ENCODE measurements at places on chromosomes 5 and 9.

DNA sequence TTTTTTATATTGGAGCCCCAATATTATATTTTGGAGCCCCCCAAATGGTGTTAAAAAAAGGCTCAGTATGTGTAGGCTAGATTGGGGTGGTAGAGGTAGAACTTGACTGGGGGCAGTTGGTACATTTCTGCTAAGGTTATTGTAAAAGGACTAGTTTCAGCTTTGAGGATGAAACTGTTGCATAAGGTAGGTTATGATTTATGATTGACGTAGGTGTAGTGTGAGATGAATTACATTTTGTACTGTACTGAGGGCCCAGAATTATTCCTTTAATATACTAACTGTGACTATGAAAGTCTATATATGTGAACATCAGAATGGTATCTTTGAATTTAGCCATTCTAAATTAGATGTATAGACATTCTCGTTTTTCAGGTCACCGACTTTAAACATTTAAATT lies 3.6 kb downstream of the RIC1 start:
- no peak for DNase-seq

DNA sequence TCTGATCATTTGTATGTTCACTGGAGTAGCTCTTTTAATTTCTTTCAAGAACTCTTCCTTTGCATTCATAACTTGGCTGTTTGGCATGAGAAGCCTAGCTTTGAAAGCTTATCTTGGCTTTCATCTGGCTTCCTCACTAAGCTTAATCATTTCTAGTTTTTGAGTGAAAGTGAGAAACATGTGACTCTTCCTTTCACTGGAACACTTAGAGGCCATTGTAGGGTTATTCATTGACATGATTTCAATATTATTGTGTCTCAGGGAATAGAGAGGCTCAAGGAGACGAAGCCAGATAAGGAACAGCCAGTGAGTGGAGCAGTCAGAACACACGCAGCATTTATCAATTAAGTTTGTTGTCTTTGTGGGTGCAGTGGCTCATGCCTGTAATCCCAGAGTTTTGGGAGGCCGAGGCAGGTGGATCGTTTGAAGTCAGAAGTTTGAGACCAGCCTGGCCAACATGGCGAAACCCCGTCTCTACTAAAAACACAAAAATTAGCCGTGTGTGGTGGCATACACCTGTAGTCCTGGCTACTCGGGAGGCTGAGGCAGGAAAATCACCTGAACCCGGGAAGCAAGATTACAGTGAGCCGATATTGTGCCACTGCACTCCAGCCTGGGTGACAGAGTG lies 98.3 kb downstream of the UGCG start:
- DNase-seq: no peak

- no peak for DNase-seq
These were observed 50.1 kb upstream of the BASP1 start for GRCh38 chr5:17167171-17167891.

DNA sequence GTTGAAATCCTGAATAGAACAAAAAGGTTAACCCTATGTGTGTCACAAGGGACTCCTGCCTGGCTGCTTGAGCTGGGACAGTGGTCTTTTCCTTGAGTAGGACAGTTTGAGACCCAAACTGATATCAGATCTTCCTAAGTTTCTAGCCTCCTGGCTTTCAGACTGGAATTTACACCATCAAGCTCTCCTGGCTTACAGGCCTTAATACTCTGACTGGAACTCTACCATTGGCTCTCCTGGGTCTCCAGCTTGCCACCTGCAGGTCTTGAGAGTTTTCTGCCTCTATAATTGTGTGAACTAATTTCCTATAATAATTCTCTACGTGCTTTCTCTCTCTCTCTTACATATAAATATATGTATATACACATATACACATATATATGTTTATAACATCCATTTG lies 112.5 kb downstream of the PRR16 start:
- no peak for DNase-seq

- no peak for DNase-seq
These were observed 23.2 kb downstream of the RAD23B start for GRCh38 chr9:107306308-107306707.

DNA sequence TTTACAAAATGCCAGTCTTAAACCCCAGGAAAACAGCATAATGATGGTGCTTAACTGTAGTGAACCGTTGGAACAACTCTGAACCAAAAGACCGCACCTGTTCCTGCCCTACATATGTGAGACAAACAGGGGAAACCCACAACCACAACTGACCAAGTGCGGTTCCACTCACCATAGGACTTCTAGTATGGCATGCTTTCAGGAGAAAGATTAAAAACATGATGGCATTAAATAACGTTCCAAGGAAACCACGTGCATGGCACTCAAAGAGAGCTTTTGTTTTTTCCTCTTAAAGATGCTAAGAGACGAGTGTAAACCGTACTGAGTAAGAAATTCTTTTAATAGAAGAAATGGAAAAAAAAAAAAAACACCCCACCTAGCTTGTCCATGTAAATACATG lies 119.8 kb downstream of the SSBP2 start:
- DNase-seq: no peak

DNA sequence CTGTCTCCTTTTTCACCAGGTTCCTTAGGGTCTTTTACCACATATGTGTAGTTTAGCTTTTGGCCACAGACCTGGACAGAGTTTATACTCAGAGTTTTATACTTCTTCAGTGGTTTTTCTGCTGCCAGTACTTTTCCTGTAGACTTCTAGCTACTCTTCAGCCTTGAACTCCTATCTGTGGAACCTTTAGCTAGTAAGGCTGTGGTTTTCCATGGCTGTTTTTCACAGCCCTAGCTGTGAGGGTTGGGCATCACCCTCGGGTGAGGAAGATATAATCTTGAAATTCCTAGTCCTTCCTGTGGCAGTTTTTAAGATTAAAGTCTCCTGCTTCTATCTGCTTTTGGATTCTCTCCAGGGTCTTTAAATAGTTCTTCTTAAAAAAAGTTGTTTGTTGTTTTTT lies 109.1 kb downstream of the FGF1 start:
- DNase-seq: no peak

DNA sequence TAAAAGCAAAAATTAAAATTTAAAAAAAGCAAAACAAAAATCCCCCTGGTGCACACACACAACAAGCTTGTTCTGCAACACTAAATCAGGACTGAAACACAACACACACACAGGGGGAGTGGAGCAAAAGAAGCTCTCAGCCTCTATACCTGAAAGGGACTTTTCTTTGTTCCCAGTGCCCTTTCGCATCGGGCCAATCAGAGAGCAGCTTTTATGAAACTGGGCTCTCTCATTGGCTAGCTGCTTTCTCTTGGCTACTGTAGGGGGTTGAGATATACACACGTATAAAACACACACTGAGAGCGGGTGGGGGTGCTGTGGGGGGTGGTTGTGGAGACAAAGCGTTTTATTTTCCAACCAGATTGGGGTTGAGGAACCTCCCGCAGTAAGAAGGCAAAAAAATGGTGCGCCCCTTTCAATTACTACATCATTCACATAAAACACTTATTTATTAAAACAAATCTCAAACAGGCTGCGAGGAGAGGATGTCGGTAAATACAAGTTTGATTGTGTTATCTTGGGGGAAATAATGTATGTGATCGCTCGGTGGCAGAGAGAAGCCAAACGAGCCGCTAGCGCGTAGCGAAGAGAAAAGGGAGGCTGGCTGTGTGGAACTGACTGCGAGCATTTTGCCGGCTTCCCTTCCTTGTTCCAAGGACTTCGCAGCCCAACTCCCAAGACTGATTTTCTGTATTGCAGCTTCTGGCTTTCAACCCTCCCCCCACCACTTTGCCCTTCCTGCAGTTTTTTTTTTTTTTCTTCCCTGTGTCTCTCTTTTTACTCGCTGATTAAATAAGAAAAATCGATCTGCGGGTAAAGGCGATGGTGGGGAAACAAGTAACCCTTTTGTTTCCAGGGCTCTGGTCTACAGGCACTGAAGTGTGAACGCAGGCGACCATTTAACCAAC lies 2.5 kb upstream of the ZNF608 start:
- DNase-seq: no peak

GRCh38 chr5:119367502-119368237 lies 11.9 kb downstream of the TNFAIP8 start:
- no peak for DNase-seq

DNA sequence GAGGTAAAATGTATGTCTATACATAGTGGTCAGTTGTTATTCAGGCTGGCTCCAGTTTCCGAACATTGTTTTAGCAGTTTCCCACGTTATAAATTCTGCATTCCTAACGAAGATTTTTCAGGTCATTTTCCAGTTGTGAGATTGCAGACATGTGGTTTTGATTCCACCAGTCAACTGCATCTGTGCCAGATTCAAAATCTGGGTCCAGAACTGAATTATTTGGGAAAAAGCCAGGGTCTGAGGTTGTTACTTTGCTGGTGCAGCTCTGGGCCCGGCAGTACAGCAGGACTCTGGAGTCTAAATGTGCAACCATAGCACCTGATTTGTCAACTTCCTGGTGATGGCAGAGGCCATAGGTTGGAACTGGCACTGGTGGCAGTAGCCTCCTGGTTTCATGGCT lies 105.7 kb upstream of the MEGF10 start:
- no peak for DNase-seq

DNA sequence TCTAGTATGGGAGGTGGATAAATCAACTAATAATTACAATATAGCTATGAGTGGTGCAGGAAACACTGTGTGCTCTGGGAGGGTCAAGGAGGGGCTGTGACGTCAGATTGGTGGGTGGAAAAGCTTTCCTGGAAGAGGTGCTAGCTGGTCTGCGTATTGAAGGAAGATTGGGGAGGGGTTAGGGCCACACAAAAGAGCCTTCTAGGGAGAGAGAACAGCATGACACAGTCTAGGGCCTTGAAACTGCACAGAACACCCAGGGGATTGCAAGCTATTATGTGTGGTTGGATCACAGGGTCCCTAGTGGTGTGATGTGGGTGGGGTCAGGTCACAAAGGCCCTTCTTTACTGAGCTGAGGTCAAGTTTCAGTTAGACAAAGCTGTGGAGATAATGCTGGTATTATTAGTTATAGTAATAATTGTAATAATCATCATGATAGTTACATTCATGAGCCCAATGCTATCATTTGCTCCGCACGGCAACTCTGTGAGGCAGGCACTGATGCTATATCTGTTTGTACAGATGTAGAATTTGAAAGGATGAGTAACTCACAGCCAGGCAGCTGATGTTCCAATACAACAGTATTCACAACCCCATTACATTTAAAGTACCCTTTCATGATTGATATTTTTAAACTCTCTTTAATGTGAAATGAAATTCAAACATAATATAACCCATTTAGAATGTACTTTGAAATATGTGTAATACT lies 197.4 kb upstream of the IL12B start:
- no peak for DNase-seq

DNA sequence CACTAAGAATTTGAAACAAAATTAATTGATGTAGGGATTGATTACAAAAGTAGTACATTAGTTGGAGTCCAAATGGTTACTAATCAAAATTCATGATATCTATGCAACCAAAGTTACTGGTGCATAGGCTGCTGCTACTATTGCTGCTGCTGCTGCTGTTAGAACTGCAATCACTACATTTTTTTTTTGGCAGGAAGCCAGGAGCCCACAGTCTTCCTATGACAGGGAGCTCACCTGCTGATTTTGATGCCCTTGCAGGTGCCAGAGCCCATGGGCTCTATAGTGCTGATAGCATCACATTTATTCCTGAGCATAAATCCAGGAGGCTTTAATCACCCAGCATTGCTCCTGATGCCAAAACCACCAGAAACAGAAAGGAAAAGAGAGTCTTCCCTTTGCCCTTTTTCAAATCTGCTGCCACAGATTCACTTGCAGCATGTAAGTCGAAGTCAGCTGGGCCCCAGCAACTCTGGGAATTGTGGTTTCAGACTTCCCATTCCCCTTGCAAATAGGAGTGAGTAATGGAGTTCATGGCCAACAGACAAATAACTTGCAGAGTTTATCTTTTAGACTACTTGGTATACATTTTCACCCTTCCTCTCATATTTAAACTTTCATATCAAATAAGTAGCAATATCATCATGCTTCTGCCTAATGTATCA lies 17.6 kb downstream of the SLCO6A1 start:
- DNase-seq: no peak

DNA sequence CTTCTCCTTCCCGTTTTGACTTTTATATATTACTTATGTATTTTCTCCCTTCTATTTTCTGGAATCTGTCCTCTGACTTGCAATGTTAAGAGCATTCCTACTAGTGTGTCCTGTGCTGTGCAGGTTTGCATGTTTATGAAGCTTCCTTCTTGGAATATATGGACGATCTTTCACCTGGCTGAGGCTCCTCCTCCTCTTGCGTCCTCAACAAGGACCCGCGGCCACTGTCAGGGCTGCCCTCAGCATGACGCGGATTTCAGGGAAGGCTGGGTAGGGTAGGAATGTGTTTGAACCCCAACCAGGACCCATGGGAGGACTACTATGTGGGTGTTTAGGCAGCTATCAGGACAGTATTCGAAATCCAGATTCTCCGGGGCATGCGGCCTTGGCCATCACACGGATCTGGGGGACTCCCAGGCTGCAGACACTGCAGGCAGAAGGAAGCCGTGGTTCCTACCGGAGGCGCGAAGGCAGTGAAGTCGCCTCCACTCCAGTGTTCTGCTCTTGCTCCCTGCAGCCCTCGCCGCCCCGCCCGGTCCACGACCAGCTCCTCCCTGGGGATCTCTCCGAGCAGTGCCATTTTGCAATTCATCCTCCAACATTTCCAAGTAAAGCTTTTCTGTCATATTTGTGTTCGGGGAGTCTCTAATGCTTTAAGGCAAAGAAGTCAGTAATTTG lies 37.0 kb upstream of the OSMR start:
- no peak for DNase-seq

GRCh38 chr5:143679777-143680176 lies 132.2 kb upstream of the HMHB1 start:
- no peak for DNase-seq

- DNase-seq: no peak
These were observed 98.4 kb upstream of the HAND1 start for GRCh38 chr5:154576429-154576806.

- DNase-seq: no peak
These were observed 22.1 kb downstream of the PLPPR1 start for GRCh38 chr9:101050650-101051049.

DNA sequence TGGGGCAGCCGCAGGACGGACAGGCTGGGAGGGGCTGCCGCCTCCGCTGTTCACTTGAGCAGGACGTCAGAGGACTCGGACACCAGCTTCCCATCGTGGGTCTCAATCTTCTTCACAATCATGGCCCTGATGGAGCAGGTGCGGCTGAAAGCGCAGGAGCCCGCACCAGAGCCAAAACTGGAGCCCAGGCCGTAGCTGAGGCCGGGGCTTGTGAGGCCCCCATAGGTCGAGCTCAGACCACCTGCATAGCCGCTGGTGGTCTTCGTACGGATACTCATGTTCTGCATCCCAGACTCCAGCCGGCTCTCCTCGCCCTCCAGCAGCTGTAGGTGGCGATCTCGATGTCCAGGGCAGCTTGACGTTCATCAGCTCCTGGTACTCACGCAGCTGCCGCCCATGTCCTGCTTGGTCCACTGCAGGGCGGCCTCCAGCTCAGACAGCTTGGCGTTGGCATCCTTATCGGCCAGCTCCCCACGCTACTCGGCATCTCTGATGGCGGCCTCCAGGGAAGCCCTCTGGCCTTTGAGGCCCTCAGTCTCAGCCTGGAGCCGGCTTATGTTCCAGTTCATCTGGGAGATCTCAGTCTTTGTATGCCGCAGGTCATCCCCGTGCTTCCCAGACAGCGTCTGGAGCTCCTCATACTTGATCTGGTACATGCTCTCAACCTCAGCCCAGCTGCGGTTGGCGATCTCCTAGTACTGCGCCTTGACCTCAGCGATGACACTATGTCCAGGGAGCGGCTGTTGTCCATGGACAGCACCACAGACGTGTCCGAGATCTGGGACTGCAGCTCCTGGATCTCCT lies 43.7 kb upstream of the DEPDC1B start:
- no peak for DNase-seq

- DNase-seq: no peak
These were observed 584.3 kb upstream of the TUSC1 start for GRCh38 chr9:26262421-26263107.
